ENCODE measurements at places on chromosomes 5 and 9.
A peak's percentile ranks its signal among the peaks of the same experiment; 100 is the strongest.

DNA sequence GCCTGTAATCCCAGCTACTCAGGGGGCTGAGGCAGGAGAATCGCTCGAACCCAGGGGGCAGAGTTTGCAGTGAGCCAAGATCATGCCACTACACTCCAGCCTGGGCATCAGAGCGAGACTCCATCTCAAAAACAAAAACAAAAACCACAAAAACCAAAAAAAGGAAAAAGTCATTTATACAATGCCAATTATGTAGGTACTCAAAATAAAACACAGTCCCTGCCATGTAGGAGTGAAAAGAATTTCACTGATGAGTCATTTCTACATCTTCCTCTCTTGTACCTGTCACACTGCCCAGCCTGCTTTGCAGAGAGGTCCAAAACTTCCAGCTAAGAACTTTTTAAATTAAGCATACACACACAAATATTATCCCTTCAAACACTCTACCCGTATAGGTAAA, 215.8 kb downstream of the EPB41L4A start:
- DNase-seq = no peak

GRCh38 chr9:126001581-126002225, 254.5 kb downstream of the PBX3 start:
- DNase-seq = no peak

DNA sequence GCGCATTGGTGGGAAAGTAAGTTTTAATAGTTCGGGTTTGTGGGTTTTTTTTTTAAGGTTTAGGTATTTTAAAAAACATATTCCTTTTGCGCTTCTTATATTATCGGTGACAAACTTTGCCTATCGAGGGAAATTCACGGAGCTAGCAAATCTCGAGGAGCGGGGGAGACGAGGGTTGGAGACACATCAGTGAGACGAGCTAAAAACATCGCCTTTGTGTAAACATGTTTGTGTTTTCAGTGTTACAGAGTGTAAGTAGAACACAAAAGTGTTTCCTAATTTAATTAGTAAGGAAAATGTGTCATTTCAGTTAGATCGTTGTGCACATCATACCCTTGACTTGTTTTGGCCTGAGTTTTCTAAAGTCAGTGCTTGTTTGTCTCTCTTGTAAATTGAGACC, 945 bp downstream of the BTF3 start:
- DNase-seq = no peak

- no peak for DNase-seq
These were observed 42.6 kb downstream of the SLF1 start for GRCh38 chr5:94661086-94661485.

DNA sequence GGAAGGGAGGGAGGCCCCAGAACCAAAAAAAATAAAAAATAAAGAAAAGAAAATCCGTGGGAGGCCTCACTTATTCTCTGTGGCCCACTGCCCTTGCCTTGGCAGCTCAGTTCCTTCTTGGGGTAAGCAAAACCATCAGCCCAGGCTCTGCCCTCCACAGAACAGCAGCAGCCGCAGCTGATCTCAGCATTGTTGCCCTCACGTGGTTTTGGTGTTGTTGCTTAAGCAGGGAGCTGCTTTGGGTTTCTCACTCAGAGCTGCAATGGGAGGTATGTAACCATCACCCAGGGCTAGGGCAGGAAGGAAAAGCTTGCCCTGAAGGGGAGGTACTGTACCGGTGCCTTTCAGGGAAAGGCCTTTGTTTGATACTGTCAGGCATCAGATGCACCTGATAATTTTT, 374.7 kb upstream of the WWC1 start:
- DNase-seq = no peak

- no peak for DNase-seq
These were observed 47.8 kb downstream of the ST8SIA4 start for GRCh38 chr5:100855295-100855694.

DNA sequence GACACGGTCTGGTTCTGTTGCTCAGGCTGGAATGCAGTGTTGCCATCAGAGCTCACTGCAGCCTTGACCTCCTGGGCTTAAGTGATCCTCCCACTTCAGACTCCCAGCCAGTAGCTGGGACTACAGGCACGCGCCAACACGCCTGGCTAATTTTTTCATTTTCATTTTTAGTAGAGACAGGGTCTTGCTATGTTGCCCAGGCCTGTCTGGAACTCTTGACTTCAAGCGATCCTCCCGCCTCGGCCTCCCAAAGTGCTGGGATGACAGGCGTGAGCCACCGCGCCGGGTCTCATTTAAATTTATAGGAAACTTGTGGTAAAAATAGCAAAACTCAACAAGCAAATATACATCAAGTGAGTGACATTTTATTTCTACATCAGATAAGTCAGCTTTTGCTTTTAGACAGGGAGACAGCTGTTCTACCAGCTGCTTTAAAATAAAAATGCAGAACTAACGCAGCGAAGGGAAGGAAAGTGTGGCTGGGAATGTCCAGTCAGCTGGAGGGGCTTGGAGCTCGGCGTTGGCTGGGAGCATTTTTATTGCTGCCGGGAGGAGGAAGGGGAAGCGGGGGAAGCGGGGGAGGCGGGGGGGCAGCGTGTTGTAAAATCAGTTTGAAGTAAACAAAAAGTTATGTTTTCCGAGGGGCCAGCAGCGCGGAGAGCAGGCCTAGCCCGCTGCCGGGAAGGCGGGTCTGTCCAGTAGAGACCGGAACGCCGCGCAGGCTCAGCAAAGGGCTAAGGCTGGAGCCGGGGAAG, 707 bp upstream of the ZFYVE16 start:
- DNase-seq = no peak

DNA sequence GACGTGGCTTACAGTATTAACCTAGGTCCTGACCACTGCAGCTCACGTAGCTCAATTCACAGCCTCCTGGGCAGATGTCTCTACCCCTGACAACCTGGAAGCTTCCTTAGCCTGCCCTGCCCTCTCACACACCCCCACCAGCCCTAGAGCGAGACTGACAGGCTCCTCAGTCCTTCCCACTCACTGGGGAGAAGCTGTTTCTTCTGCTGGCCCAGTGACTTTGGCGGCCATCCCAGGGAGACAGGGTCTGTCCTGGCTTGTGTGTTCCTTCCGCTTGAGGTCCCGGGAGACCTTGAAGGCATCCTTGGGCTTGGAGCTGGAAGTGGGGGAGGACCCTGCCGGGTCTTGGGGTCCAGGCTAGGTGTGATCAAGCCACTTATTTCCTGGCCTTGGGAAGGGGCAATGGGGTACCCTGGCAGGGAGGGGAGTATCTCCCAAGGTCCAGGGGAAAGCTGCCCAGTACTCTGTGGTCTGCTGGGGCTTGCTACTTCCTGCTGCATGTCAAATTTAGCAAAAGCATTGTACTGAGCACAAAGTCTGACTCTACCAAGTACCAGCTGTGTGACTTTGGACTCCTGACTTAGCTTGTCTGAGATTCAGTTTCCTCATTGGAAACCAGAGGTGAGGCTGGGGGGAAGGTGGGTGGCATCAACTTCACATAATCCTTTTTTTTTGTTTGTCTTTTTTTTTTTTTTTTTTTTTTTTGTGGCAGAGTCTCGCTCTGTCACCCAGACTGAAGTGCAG, 1.9 kb downstream of the MIGA2 start:
- DNase-seq = no peak

- DNase-seq = no peak
These were observed 62.1 kb downstream of the C9orf50 start for GRCh38 chr9:129558551-129559505.

DNA sequence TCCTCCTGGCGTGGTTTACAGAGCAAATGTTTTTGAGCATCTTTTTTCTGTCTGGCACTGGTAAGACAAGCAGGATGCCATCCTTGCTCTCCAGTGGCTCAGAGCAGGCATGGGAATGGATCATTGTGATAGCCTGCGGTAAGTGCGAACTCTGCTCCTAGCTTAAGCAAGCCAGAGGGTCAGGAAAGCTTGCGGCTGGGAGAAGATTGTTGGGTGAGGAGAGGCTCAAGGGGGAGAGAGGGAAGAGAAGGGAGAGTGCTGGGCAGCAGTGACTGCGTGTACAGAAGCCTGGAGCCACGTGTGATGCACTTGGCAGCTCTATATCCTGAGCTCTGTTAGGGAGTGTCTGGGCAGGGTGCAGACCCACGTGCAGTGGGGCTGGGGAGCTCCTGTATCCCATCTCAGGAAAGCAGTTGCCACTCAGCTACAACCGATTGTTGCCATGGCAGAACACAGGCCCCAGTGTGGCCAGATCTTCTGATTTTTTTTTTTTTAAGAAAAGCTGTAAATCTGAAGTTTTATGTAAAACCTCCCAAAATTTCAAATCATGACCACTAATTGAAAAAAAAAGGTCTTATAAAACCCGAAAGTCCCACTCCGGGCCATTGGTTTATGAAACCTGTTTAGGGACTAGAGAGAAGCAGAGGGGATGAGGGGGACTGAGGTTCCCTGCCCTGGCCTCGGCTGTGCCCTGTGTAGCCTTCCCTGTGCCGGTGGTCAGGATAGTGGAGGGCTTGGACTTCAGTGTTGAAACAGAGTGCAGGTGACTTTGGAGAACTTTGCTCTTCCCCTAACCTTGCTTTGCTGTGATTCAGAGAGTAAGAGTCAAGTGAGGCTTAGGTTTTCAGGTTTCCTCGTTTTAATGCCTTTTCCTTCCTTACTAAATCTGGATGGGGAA, 67.3 kb downstream of the ZNF618 start:
- DNase-seq = no peak

GRCh38 chr5:174514983-174515394, 209.4 kb upstream of the MSX2 start:
- no peak for DNase-seq

- DNase-seq = no peak
These were observed 57.8 kb downstream of the ZNF462 start for GRCh38 chr9:106920701-106921283.

GRCh38 chr9:129166623-129167557, 11.2 kb downstream of the IER5L start:
- DNase-seq = peak; percentile 90

GRCh38 chr5:89936576-89936975, 473.0 kb downstream of the CETN3 start:
- no peak for DNase-seq

- DNase-seq = peak; percentile 10
These were observed 1640.3 kb upstream of the C9orf72 start for GRCh38 chr9:29213417-29214153.

DNA sequence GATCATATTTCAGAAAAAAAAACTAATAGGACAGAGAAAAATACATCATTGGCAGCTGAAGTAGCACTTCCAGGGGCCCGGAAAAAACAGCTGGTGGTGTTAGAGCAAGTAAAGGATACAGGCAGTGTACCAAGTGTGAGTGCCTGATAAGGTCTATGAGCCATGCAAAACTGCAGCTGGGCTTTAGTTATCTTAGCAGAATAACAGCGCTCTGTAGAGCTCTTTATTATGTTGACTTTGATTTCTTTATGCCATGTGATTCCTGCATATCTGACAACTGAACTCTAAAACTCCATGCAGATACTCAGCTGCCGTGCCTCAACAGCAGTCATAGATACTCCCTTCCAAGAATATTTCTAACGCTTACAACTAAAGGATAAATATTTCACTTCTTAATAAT, 119.5 kb downstream of the CAAP1 start:
- DNase-seq = no peak

DNA sequence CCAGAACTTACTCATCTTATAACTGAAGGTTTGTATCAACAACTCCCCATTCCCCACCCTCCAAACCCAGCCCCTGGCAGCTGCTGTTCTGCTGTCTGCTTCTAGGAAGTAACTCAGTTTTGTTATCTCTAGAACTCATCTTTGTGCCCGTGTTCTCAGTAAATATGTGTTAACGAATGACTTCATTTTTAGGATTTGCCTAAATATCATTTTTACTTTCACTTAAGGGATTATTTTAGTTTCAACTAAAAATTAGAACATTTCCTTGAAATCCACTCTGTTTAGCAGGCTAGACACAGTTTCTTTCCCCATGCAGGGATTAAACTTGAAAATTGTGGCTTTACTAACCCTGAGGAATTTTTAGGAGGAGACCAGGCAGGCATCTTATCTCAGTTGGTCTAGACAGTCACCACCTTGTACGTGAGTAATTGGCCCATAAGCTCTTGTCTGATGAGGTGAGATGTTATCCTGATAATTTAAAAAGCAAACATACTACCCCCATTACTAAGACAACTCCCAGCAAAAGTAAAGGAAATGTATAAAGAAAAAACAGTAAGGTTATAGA, 68.2 kb upstream of the TNFAIP8 start:
- no peak for DNase-seq

DNA sequence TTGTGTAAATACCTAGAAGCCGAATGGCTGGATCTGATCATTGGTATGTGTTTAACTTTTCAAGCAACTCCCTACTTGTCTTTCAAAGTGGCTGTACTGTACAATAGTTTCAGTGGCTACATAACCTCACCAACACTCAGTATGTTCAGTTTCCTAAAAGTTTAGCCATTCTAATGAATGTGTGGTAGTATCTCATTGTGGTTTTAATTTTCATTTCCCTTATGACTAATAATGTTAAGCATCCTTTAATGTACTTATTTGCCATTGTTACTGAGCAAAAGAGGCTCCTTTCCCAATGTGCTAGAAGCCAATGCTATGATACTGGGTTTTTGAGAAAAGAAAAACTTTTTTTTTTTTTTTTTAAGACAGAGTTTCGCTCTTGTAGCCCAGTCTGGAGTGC, 27.8 kb upstream of the ALDOB start:
- DNase-seq = no peak

GRCh38 chr9:5488221-5489008, 21.9 kb upstream of the PDCD1LG2 start:
- DNase-seq = no peak

GRCh38 chr5:58927938-58928337, 345.1 kb downstream of the RAB3C start:
- DNase-seq = no peak

- no peak for DNase-seq
These were observed 20.1 kb downstream of the SLC38A9 start for GRCh38 chr5:55692106-55692417.

- no peak for DNase-seq
These were observed 23.0 kb downstream of the SLC28A3 start for GRCh38 chr9:84317563-84317962.

GRCh38 chr5:126878634-126879033, 101.7 kb downstream of the LMNB1 start:
- no peak for DNase-seq

- no peak for DNase-seq
These were observed 84.2 kb downstream of the CAVIN4 start for GRCh38 chr9:100662122-100662521.

GRCh38 chr9:19498015-19498414, 89.2 kb downstream of the ACER2 start:
- DNase-seq = no peak

Measured in NCI-H510A (cell line).